ENCODE measurements at places on chromosomes 12 and 14. TPM values are rescaled to one million over a fixed set of nuclear protein-coding genes. Genes with fewer than 3 reads are reported as not detected.
A peak's percentile ranks its signal among the peaks of the same experiment; 100 is the strongest.

FOXN4 gene
- polyA plus RNA-seq, result not detected

SLC25A21 gene
- polyA plus RNA-seq, result 0.23 TPM

WNT1 gene
- polyA plus RNA-seq, result not detected

CLEC9A gene
- polyA plus RNA-seq, result 0.04 TPM

SLC39A5 gene
- 0.12 TPM for polyA plus RNA-seq

MYF6 gene
- not detected for polyA plus RNA-seq

CACNB3 gene
- 4.4 TPM for polyA plus RNA-seq

ZFHX2 gene
- 0.88 TPM for polyA plus RNA-seq

TAS2R13 gene
- 0.07 TPM for polyA plus RNA-seq

CATSPERB gene
- 0.15 TPM for polyA plus RNA-seq

GRCh38 chr14:41285186-41285748, 321.4 kb upstream of the LRFN5 start:
- DNase-seq, result no peak

GRCh38 chr12:72242946-72243345, 29.2 kb upstream of the TRHDE start:
- DNase-seq, result no peak

DNA sequence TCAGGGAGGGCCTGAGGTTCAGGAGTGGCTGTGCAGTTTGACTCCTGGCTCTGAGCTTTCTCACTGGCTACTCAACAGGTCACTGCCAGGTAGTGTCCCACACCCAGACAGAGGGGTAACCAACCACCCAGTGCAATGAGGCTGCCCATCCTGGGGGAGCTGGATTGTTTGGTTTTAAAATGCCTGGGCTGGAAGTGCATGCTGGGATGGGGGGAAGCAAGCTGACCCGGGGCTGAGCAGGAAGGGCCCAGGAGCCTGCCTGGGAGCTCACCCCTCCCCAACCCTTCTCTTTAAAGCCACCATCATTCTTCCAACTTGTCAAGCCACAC, 12.6 kb upstream of the ABHD12B start:
- DNase-seq, result no peak

DNA sequence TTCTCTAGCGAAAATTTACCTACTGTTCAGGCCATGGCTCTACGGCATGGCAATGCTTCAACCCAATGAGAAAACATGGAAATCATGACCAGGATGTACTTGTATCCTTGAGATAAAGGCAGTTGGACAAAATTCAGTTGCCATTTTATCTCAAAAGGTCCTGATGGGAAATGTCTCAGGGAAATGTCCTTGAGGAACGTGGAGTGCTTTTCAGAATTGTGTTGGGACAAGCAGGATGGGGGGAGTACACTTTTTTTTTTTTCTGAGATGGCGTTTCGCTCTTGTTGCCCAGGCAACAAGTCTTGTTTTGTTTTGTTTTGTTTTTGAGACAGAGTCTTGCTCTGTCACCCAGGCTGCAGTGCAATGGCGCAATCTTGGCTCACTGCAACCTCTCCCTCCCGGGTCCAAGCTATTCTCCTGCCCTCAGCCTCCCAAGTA, 86.8 kb upstream of the EIF5 start:
- DNase-seq, result no peak

DNA sequence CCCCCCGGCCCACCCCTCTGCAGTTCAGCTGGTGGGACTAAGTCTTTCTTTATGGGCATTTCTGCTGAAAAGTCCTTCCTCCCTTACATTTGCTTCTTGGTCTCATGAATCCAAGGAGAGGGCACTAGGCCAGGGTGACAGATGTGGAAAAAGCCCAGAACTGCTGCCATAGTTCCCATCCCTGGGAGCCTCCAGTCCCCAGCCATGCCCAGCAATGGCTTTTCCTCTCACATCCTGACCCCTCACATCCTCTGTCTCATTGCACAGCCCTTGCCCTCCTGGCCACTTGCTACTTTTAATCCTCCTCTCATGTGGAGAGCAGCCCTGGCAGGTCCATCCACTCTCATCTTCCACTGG, 122.5 kb downstream of the ZFP36L1 start:
- no peak for DNase-seq

DNA sequence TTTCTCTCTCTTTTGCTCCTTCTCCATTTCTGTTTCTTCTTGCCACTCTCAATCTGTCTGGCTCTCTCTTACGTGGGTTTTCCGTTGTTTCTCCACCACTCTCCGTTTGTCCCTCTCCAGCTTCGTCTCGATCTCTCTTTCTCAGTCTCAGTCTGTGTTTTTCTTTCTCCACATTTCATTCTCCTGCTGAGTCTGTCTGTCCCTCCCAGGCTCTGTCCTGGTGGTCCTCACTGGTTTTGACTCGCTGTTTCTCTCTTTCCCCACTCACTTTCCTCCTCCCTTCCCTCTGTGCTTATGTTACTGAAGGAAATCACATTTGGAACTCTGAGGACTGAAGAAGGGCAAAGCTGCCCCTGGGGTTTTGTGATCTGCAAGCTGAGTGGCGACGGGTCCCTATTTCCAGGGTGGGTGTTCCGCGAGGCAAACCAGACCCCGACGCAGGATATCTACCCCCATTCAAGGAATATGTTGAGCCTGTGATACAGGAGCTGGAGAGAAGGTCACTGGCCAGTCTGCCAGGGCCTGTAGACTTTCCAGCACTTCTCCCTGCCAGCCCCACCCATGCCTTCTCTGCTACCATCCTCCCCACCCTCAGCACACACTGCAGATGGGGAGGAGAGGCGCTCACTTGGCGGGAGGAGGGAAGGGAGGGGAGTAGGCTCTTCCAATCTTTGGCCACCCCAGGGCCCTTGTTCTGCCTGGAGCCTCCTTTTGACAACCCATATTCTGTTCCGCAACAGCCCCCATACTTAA, 102.7 kb upstream of the MAP1LC3B2 start:
- no peak for DNase-seq

- no peak for DNase-seq
Observed at GRCh38 chr14:99177886-99178835, 93.8 kb downstream of the BCL11B start.

DNA sequence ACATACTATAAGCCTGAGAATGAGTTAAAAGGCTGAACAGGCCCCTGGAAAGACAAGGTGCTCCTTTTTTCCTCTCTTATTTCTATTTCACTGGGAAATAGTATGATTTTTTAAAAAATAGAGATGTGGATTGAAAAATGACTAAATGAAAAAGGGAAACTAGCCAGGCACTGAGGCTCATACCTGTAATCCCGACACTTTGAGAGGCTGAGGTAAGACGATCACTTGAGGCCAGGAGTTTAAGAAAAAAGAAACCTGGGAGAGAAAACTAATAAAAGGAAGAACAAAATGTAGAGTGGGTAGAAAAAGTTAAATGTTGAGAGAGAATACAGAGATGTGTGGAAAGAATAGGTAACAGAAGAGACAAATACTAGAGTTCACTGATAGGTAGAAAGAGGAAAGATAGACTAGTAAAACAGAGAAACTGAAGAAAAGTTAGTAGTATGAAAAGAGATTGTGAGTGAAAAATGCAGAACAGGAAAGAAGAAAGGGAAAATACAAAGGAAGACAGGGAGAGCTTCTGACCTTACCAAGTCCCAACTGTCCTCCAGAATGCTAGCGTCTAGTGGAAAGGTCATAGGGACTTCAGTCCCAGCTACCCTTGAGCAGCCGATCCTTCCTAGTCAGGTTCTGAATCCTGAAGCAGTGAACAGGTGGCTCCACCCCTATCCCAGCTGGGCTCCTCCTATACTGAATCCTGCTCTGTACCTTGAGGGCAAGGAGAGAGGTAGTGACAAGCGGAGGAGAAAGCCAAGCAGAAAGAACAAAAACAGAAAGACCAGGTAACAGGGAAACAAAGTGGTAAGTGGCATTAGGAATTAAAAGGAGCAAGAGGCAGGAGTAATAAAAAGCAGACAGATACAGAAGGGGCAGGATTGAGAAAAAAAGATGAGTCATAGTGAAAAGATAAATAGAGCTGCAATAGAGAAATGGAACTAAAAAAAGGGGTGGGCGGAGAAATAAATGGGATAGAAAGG, 7.3 kb downstream of the TMEM116 start:
- DNase-seq, result peak; percentile 57

DNA sequence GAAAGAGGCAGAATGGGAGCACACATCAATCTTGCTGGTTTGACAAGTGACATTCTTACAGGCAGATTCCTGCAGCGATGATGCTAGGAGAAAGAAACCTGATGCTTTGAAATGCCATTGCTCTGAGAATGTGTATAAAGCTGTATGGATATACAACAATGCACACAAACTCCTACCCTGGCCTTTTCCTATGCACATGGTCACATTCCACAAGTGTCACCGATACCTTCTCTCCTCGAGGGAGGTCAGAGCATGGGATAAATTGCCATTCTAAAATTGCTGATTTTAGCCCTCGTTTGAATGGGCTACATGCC, 11.9 kb downstream of the FGF6 start:
- no peak for DNase-seq

GRCh38 chr12:42492267-42492666, 97.3 kb downstream of the PRICKLE1 start:
- no peak for DNase-seq

DNA sequence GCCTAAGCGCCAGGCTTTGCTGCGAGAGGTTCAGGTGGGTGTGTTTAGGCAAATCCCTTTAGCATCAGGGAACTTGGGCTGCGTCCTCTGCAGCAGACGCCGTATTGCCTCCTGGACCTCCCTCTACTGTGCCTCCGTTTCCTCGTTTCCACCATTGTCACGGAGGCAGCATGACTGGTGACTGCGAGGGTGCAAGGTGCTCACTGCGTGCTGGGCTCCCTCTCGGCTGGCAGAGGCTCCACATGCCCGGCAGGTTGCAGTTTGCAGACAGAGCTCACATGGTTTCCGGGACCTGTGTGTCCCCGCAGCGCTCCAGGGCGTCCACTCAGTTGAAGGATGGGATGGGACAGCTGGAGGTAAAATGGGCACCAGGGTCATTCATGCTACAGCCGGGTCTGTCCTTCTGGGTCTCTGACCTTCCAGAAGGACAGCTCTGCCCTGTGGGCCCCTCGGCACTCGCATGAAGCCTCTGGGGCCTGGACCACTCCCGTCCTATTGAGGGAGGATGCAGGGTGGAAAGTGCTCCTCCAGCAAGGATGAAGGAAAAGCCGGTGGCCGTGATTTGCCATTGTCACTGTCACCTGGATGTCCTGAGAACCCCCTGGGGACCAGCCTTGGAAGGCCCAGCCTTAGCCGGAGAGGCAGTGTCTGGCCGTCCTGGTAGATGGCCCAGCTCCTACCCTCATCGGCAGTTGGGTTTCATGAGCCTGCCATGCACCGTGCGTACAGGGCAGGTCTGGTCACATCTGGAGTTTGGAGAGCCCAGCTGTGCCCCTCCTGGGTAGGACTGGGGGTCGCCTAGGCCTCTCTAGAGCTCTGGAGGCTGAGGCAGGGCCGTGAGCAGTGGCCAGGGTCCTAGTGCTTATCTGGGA, 146.5 kb downstream of the KIF26A start:
- DNase-seq, result no peak

DNA sequence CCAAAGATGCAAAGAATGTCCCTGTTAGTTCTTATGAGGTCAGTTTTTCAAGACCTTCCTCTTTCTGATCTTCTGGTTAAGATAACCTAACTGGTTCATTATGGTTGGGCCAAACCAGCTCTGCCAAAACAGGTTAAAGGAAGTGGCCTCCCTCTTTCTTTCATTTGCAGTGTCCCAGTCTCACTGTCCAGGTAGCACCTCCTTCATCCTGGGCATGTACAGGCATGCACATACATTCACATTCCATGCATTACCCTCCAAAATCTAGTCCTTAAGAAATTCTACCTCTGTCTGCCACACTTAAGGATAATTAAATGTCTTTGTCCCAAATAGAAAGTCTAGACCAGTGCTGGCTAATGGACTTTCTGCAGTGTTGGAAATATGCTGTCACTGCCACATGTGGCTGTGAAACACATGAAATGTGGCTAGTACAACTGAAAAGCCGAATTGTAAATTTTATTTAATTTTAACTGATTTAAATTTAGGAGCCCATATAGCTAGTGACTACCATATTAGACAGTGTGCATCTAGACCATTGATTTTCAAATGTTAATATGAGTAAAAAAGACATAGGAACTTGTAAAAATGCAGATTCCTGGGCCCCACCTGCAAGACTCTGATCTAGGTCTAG, 169.3 kb downstream of the PCNX1 start:
- DNase-seq, result no peak

GRCh38 chr12:129276361-129277060, 423.2 kb downstream of the GLT1D1 start:
- DNase-seq, result no peak

GRCh38 chr12:789852-790563, 37.6 kb downstream of the WNK1 start:
- no peak for DNase-seq

- DNase-seq, result no peak
Observed at GRCh38 chr12:64723630-64724029, 35.6 kb downstream of the GNS start.
